ENCODE measurements at places on chromosomes 7 and 10.

- peak; percentile 67 for DNase-seq
Observed at GRCh38 chr7:71735961-71736556, 604.1 kb downstream of the GALNT17 start.

- DNase-seq: peak; percentile 73
Observed at GRCh38 chr10:93954726-93955363, 38.9 kb upstream of the PLCE1 start.

DNA sequence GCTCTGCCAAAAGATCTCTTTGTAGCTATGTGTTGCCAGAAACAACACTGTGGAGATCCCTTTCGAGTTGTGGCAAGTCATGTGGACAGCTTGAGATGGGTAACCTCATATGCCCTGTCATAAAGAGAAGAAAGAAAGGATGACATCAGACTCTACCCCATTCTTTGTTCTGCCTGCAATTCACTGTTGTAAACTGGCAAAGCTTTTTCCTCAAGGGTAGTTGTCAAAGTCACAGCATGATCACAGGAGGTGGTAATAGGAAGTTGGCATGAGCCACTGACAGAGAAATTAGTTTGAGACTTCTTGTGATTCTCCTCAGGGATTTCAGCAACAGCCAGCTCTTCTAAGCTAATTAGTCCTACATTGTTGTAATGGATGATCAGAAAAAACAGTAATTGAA, 19.4 kb upstream of the MINDY3 start:
- DNase-seq: no peak

GRCh38 chr10:71187197-71187596, 25.2 kb upstream of the UNC5B start:
- DNase-seq: no peak

GRCh38 chr10:119784340-119785067, 58.7 kb downstream of the INPP5F start:
- DNase-seq: no peak

- DNase-seq: no peak
Observed at GRCh38 chr10:88103576-88103975, 240.2 kb downstream of the PTEN start.

DNA sequence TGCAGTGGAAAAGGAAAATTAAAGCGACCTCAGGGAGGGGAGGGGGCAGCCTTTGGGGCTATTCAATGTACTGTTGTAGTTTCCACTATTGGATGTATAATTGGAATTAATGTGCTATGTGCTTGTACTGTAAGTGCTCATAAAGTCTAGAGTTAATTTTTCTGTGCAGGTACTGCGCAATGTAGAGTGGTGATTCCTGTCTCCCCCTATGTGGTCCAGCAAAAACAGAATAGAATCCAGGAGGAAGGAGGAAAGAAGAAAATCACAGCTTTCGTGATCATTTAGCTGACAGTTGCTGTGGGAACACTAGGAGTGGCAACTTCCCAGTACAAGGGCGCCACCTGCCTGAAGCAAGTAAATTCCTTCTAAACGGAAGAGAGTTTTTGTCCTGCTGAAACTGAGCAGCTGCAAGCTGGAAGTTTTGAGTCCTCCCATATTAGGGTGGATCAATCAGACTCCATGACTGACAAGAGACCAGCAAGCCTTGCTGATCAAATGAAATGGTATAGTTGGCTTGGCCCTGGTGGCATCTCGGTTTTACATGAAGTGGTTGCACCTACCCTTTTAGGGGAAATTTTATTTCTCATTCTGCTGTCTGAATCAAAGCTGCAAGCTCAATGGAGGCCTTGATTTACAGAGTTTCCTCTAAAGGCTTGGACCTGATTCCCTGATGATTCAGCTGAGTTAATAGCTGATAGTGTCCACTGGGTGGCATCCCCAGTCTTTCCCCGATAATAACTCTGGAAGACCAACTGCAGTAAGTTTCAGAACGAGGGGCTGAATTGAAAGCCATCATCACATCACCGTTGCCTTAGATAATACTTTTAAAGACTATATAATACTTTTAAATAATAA, 299.8 kb downstream of the HGF start:
- DNase-seq: peak; percentile 84

DNA sequence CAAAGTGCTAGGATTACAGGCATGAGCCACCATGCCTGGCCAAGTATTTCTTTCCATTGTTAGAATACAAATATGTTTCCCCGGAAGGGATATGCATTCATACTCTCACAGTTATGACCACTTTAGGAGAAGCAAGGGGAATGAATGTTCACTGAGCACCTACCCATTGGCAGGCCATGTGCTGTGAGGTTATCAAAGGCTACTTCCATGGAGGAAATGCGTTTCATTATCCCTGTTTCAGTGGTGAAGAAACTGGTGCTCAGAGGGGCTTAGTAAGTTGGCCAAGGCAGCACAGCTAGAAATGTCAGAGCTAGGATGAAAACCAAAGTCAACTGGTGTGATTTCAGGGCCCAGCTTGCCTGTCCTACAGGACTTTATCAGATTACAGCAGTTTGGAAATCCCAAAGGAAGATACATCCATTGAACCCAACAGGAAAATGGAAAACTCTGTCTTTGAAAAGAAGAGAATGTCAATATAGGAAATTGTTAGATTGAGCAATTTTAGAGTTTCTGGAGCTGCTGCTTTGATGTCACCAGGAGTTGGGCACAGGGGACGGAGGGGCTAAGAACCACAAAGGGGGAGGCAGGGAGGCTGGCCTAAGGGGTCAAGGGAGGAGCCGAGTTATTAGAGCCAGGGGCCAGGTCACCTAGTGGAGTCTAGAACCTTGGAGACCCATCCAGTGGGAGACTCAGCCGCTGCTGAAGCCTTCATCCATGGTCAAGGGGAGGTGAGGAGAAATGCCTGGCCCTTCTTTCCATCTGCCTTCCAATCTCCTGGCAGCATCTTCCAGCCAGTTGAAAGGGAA, 319.8 kb downstream of the FRMD4A start:
- DNase-seq: no peak

DNA sequence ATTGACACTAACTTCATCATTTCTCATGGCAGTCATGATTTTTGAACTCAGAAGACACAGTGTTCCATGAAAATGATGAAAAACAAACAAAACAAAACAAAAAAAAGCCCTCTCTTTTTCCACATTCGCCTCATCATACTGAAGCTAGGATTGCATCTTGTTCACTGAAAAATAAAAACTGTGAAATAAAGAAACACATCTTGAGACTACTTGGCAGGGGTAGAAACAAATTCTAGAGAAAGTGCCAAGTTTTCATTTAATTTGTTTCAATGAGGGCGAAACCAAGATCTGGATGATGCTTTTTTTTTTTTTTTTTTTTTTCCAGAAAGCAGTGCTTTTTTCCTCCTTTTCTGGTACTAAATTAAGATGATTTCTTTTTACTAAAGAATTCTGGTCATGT, 350.4 kb upstream of the ETV1 start:
- no peak for DNase-seq

DNA sequence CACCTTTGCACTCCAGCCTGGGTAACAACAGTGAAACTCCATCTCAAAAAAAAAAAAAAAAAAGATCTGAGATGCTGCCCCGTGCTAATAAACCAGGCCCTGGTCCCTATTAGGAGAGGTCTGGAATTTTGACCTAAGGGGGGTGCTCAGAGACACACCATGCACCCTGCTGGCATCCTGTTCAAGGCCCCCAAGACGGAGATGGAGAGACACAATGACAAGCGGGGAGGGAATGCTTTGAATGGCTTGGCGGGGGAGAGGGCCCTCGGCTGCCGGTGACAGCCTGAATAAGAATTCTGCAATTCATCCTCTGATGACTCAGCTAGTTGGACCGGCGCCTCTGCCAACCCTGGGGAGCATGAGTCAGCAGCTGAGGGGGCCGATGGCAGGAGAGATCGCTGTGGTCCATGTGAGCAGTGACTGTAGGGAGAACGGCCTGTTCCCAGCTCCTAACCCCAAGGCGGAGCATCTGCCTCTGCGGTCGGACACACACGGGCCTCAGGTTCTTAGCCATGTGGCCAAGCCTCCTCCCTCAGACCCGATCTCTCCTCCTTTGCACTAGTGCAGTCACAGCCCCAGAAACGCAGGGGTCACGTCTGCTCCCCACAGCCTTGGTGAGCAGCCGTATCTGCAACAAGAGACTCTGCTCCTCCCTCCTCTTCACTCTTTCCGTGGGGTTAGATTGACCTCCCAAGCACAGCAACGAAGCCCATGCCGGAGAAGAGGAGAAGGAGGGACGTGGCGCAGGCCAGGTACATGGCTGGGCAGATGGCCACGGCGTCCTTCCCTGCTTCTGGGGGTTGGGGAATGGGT, 14.9 kb downstream of the TRIM56 start:
- DNase-seq: peak; percentile 99

GRCh38 chr7:33781796-33782195, 123.5 kb upstream of the BMPER start:
- peak; percentile 15 for DNase-seq

DNA sequence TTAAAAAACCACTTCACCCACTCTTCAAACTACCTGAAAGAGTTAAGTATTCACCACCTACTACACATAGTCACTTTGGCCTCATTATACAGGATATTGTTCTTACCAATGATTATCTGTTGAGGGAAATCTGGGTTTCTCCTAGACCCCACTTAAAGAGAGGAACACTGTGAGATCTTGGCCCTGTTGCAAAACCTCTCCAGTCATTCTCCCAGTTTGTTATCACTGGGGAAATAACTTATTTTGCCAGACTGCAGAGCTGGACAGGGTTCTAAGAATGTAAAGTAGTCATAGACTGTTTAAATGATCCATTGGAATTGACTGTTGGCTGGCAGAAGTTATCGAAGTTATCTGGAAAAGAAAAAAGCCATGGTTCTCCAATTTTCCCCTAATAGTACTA, 143.8 kb downstream of the HGF start:
- no peak for DNase-seq

All from GM23248 (cell line).